ENCODE measurements at places on chromosomes 1 and 21.

DNA sequence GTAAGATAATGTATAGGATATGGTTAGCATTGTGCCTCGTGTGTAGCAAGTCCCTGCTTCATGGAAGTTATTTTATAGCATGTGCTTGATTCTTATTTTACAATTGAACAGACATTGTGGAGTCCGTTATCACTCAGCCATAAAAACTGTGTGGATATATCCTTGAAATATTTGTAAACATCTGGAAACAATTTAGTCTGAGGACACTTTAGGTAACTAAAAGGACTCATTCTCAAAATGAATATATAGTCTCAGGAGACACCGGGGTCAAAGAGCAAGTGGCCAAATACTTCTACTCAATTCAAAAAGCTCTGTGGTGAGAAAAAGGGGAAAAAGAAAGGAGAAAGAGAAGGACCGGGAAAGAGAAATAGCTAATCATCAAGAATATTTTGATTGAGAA lies 23.7 kb downstream of the PRRX1 start:
- no peak for DNase-seq

- DNase-seq: no peak
These were observed 4.3 kb downstream of the CR1L start for GRCh38 chr1:207649210-207649753.

- DNase-seq: no peak
These were observed 178.3 kb downstream of the HMCN1 start for GRCh38 chr1:185912504-185912903.

- no peak for DNase-seq
These were observed 30.9 kb downstream of the LRRC8B start for GRCh38 chr1:89555550-89555949.

- no peak for DNase-seq
These were observed 11.9 kb downstream of the EXTL2 start for GRCh38 chr1:100882698-100883097.

- DNase-seq: no peak
These were observed 160.2 kb upstream of the IRF2BP2 start for GRCh38 chr1:234769986-234770795.

DNA sequence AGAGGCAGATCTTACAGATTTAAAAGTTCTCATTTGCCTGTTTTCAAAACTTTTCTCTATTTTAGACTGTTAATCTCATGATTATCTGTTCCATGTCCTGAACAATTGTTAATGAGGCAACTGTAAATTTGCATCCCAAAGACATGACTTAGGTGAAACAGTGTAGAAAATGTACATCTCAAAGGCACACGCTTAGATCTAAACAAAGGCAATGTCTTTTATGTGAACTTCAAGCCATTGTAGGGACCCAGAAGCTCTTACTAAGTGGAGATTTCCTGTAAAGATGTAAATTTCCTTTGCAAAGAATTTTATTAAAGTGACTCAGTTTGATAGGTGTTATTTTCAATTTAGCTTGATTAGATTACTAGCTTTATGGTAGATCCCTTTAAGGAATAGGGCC lies 125.2 kb upstream of the F3 start:
- DNase-seq: no peak

DNA sequence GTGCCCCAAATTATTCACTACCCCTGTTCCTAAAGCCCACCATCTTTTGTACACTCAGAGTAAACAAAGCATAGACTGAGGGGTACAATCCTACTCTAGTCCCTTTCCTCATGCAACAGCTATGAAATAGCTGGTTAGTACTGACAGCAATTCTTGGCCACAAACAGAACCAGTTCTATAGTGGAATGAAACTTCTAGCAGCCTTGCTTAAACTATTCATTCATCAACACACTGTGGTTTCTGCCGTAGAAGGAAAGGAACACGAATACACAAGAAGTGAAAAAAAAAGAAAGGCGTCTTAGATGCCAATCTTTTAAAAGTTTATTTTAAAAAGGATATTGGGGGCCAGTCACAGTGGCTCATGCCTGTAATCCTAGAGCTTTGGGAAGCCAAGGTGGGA lies 9.9 kb downstream of the PSMB2 start:
- no peak for DNase-seq

DNA sequence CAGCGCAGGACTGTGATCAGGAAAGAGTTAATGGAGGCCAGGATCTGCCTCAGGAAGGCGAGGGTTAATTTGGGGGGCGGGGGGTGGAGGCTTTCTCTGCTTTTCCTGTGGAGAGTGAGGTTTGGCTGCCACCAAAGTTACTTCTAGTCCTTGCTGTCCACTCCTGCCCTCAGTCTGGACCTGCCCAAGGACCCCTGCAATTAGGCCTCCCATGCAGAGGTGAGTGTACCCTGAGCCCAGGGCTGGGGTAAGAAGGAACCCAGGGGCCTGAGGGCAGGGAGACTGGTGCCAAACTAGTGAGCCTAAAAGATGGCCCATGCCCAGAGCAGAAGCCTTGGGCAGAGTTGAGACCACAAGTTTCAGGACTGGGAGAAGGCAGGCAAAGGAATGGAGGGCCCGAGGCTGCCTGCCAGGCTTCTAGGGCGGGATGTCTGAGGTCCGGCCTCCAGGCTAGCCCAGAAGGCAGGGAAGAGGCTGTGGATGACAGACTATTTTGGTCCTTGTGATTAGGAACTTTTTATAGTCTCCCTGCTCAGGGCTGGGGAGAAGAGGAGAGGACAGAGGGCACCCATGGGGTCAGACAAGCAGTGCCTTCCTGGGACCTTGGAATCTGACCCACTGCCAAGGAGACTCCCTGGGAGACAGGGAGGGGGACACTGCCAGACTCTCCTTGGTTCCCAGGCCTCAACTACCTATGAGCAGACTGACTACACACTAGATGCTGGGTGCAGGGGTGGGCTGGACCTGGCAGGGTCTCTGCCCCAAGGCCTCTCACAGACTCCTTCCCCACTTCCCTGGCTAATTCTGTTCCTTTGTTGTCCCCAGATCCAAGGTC lies at the start of gene FAM110D:
FAM110D (plus strand) TSS at position 172 of the 835 bp plus-strand sequence. CDS start 2,213 bp downstream, outside the sequence.
- DNase-seq: no peak

- no peak for DNase-seq
These were observed 19.4 kb downstream of the PANK4 start for GRCh38 chr1:2506901-2507565.

DNA sequence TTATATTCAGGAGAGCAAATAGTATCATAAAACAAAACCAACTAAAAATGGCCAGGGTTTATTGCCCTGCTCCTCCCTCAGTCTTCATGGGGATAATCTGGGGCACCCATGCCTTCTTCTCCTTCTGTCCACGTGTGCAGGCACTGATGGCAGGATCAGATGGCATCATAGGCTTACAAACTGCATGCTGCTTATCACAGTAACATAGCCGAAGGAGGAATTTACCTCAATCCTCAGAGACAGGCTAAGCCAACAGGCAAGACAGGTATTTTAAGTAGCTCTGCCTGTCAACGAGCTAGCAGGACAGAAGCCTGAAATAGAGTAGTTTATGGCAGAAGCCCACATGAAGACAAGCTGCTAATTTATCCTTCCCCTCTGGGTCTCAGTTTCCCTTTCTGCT lies 9.4 kb downstream of the LAMB3 start:
- no peak for DNase-seq

- no peak for DNase-seq
These were observed 200.5 kb upstream of the NEGR1 start for GRCh38 chr1:72482736-72483413.

DNA sequence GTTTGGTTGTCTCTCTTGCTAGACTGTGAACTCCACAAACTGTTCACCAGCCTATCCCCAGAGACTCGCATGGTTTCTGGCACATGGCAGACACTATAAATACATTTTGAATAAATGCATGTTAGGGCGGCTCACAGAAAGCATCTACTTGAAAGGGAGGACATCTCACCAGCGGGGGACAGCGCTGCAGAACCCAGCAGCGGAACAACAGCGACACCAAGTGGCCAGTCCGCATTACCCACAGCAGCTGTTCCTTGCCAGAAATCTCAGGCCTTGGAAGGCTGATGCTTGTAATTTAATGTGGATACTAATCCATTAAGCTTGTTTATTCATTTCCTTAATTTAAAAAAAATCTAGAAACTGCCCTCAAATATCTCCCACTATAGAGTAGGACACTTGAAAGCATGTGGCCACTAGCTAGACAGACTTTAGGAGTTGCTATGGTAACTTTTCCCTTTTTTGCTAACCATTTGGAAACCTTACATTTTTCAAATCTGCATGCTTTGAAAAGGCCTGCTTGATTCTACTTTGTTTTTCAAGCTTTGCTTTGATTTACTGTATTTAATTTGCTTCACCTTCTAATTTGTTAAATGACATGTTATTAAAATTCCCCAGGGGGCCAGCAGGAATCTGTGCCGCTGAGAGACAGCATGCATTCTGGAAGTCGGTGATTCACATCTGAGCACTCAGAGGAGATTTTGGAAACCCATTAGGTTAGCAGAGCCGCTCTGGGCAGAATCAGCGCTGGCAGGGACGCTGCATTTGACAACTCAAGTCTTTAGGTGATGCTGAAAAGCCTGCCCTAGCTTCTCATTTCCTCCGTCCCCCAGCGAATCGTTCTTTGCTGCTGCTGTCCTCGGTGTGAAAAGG lies 63.5 kb upstream of the SSX2IP start:
- peak; percentile 49 for DNase-seq

- DNase-seq: no peak
These were observed 22.4 kb downstream of the SYDE2 start for GRCh38 chr1:85178396-85178795.

GRCh38 chr1:177307771-177308170 lies 137.0 kb downstream of the BRINP2 start:
- no peak for DNase-seq

DNA sequence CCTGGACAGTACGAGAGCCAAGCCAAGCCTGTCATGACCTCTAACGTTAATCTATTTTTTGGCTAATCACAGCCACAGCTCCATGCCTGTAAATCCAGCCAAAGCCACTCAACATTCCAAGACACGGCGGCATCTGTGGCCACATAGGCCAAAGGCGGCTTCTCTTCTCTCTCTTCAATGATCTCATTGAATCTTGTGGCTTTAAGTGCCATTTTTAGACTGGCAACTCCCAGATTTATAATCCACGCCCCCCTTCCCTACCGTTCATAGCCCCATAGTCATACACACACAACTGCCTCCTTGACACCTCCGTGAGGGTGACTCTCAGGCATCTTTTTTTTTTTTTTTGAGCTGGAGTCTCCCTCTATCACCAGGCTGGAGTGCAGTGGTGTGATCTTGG lies 5.7 kb upstream of the SELENON start:
- DNase-seq: no peak

DNA sequence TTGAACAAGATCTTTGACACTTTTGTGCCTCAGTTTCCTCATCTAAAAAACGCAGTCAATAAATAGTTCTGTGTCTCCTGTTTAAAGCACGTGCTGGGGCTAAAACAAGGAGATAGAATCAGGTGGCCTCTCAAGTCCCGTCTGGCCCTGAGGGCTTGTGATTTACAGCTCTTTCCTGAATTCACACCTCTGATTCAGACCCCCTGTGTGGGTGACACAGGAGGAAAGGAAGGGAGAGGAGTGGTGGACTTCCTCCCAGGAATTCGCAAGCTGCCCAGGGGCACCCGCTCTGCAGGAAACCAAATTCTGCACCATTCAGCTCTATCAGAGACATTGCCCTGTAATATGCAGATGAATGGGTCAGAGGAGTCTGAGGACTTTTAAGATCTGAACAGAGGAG lies 5.2 kb upstream of the PRR9 start:
- DNase-seq: no peak

DNA sequence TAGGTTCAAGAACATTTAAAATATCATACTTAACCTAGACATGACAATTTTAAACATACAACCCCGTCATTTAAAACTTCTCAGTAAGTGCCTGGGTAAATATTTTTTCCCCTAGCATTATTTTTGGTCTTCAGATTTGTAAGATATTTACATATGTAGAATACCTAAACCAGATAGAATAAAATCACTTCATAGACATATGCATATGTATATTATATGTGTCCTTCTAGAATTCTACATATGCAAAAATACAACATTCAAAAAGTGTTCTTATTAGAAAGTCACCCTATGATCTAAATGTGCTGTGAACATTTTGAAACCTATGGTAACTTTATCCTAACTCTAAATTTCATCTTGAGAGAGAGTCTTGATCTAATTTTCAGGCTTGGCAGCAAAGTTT lies 1467.0 kb upstream of the B3GALT2 start:
- DNase-seq: no peak

- DNase-seq: no peak
These were observed 4.0 kb downstream of the CASQ2 start for GRCh38 chr1:115764541-115764940.

DNA sequence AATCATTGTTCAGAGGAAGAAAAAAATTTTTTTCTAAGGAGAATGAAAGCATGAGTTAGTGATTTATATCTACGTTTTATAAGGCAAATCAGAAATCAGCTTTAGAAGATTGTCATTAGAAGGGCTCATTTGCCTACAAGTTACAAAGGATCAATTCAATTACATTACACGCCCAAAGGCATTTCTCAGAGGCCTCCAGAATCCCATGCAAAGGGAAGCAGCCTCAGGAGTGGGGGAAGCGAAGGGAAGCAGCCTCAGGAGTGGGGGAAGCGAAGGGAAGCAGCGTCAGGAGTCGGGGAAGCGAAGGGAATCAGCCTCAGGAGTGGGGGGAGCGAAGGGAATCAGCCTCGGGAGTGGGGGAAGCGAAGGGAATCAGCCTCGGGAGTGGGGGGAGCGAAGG lies 206.2 kb downstream of the GREM2 start:
- DNase-seq: no peak

DNA sequence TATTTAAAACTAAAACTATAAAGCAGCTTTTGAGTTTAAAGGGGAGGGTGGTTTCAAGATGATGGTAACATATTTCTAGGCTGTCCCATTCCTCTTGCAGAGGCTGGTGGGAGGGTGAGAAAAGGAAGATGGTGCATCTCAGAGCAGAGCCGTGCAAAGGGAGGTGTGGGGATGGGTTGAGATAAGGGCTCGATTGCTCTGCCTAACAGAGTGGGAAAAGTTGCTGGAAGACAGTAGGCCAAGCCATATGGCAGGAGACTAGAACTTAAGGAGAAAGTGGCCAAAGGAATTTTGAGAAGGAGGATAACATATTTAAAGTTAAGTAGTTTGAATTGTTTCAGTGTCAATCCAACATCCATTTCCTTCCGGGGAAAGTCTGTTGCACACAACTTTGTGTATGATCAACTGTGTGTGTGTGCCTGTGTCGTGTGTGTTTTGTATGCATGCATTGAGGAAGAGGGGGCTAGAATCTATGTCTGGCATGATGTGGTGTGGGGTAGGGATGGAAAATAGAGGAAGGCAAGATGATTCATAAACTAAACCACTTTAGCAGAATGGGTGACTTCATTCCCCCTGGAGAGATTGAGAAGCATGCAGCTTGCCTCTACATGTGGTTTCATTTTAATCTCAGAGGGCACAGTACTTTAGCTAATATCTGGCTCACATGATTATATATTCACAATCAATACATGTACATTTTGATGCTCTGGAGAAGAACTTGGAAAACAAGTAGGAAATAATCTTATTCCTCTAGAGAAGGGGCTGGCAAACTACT lies 145.0 kb upstream of the DNAH14 start:
- no peak for DNase-seq

All from activated CD8-positive, alpha-beta memory T cell treated with anti-CD3 and anti-CD28 coated beads for 4 hours (primary cell).